ENCODE measurements at places on chromosomes 6 and 20.

DNA sequence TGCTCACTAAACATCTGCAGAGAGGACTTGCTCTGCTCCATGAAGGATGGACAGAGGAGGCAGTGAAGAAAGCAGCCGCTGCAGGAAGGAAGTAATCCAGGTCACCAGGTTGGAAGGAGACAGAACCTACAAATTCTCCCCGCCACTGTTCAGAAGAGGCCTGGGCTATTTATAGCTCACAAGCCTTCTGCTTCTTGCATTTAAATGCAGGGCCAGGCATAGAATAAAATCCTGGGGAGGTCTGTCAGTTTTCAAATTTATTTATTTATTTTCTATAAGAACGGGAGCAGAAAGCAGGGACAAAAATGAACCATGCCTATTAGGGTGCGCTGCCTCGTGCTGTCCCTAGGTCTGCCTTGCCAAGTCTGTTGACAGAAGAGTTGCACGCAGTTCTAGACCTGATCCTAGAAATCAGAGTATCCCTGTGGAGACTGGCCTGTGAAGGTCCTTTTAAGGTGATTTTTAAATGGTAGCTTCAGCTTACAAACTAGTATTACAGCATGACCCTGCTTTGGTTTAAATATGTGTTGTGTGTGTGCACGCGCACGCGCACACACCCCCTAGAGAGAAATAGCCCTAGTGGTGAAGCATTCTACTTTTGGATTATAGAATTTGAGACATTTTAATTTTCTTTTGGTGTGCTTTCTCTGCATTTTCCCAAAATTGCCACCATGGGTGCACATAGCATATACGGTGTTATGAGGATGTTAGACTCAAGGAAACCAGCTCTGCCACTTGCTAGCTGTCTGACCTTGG lies 19.5 kb downstream of the RIMS4 start:
- no peak for DNase-seq

DNA sequence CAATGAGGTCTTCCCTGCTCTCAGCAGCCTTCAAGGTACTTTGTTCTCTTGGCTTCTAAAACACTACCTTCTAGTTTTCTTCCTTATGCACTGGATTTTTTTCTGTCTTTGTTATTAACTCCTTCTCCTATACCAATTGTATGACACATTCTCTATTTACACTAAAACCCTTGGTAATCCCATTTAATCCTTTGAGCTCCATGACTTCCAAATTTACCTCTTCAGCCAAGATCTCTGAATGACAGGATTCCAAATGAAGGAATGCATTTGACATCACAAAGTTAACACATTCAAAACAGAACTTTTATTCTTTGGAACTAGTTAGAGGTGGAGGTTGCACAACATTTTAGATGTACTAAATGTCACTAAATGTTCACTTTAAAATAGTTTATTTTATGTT lies 86.6 kb upstream of the SAMD5 start:
- DNase-seq = no peak

GRCh38 chr6:70409216-70409615 lies 4.1 kb upstream of the FAM135A start:
- DNase-seq = no peak

- DNase-seq = no peak
Measured at GRCh38 chr6:35079311-35080000, 61.7 kb downstream of the TCP11 start.

DNA sequence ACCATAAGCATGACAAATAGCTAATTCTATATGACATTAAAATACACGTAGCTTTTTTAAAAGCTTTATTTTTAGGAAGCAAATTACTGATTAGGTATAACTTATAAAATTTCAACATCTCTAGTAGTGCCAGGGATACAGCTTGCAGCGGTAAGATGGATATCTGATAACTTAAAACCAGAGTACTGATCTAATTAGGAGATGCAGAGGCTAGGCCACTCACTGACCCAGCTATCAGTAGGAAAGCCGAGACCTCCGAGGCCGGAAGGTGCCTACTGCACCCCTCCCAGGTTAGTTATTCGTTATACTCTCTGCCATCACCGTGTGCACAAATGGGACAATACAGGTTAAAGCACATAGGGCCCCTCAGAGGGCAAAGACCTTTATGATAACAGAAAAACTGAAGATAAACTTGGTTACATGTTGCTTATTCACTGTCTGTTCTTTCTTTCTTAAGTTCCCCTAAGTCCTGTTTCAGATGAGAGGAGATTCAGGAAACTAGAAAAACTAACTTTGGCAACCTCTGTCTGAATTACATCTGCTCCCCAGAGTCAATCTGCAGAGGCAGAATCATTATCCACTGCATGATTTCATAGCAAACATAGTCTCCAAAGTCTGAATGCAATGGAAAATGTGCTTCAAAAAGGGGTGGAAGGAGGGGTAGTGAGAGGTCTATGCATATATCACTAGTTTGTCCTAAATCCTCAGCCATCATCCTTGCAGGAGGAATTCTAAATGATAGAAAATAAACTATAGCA lies 60.8 kb downstream of the RIPOR2 start:
- DNase-seq = no peak

DNA sequence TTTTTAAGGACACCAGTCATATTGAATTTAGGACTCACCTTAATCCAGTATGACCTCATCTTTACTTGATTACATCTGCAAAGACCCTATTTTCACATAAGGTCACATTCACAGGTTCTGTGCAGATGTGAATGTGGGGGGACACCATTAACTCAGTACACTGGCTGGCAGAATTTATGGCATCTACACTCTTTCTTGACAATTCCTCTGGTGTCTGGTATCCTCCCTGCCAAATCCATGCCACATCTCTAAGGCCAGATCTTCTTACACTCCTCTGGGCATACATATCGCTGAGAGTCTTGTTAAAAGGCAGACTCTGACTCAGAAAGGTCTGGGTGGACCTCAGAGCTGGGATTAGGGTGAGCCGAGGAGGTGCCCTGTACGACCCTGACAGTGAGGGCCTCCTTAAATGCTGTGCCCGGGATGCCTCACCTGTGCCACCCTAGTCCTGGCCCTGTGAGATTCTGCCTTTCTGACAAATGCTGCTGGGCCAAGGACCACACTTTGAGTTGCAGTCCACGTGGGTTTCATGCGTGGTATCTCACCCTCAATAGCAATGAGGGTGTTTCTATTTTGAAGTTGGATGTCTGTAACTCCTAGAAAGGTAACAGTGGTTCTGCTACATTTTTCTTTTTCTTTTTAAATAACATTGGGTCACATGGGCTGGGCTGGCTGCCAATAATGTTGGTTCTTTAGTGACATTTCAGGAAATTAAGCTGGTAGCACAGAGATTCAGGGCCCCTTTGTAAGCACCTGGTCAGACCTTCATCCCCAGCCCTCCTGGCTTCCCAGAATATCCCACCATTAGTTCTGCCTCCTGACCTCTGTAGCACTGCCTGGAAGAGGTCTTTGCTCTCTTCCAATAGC lies 17.2 kb upstream of the LRRN4 start:
- no peak for DNase-seq

- no peak for DNase-seq
Measured at GRCh38 chr6:41182069-41183034, 18.6 kb downstream of the TREML2 start.

GRCh38 chr6:63615590-63615989 lies 20.0 kb upstream of the PHF3 start:
- DNase-seq = no peak

GRCh38 chr20:18527836-18528235 lies 20.1 kb downstream of the SEC23B start:
- DNase-seq = no peak

- no peak for DNase-seq
Measured at GRCh38 chr6:34030831-34031624, 114.9 kb downstream of the GRM4 start.

GRCh38 chr6:138521790-138522189 lies 22.5 kb upstream of the NHSL1 start:
- DNase-seq = no peak

DNA sequence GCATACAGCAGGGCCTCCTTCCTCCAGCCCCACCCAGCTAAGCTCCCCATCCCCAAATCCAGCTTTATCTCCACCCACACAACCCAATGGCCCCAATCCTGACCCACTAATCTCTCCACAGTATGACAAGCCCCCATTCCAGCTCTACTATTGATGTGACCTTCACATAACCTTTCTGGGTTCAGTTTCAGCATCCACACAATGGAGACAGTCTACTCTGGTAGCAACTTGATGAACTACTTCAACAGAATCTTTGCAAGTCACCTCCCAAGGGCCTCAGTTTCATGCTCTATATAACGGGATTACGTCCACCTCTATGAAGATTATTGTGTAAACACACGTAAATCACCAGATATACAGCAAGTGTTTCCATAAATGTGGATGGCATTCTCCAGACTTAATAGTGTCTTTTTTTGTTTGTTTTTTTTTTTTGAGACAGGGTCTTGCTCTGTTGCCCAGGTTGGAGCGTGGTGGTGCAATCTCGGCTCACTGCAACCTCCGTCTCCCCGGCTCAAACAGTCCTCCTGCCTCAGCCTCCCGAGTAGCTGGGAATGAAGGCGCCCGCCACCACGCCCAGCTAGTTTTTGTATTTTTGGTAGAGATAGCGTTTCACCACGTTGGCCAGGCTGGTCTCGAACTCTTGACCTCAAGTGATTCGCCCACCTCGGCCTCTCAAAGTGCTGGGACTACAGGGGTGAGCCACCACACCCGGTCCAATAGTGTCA lies 1.4 kb downstream of the AHCY start:
- no peak for DNase-seq

- no peak for DNase-seq
Measured at GRCh38 chr6:12911427-12911826, 194.9 kb downstream of the PHACTR1 start.

DNA sequence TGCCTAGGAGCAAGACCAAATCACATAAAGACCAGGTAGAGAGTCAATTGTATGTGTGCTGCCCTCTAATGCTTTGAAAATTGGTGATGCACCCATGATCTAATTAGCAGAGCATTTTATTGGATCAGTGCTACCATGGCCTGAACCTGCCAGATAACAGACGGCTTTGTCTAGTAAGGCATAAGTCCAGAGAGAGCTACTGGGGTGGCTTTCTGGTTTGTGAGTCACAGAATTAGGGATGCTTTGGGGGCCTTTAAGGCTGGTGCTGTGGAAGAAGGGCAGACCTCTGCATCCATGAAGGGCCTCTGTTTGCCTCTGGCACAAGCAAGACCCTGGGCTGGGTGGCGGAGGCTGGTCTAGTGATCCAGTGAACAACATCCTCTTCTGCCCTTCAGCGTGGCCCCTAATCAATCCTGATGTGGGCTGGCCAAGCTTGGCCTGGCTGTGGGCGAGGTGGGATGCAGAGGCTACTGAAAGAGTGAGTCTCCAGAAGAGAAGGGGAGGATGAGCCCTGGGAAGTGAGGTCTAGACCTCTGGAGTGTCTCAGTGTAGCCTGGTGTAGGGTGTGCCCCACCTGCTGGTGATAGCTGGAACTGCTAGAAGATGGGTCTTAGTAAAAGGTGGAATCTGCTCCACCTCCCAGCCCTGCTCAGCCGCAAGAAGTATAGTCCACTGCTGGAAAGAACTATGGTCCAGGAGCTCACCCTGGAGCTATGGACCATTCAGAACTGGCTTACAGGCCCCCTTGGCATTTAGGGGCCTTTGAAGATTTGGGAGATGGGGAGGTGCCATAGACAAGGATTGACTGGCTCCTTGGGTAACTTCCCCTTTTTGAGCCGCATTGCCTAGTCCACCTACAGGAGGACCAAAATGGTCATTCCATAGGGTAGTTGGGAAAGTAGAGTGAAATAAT lies 36.7 kb upstream of the AAR2 start:
- peak; percentile 42 for DNase-seq

- no peak for DNase-seq
Measured at GRCh38 chr20:43669332-43669731, 2.4 kb downstream of the MYBL2 start.

- peak; percentile 41 for DNase-seq
Measured at GRCh38 chr6:170529839-170530469, 23.2 kb downstream of the PSMB1 start.

GRCh38 chr6:32173051-32173727 lies 2.7 kb downstream of the AGPAT1 start:
- no peak for DNase-seq

GRCh38 chr20:47225458-47225857 lies 131.0 kb downstream of the ZMYND8 start:
- no peak for DNase-seq

- no peak for DNase-seq
Measured at GRCh38 chr20:60804918-60805630, 447.0 kb upstream of the CDH4 start.

- DNase-seq = no peak
Measured at GRCh38 chr6:79384845-79385244, 150.4 kb upstream of the HMGN3 start.

DNA sequence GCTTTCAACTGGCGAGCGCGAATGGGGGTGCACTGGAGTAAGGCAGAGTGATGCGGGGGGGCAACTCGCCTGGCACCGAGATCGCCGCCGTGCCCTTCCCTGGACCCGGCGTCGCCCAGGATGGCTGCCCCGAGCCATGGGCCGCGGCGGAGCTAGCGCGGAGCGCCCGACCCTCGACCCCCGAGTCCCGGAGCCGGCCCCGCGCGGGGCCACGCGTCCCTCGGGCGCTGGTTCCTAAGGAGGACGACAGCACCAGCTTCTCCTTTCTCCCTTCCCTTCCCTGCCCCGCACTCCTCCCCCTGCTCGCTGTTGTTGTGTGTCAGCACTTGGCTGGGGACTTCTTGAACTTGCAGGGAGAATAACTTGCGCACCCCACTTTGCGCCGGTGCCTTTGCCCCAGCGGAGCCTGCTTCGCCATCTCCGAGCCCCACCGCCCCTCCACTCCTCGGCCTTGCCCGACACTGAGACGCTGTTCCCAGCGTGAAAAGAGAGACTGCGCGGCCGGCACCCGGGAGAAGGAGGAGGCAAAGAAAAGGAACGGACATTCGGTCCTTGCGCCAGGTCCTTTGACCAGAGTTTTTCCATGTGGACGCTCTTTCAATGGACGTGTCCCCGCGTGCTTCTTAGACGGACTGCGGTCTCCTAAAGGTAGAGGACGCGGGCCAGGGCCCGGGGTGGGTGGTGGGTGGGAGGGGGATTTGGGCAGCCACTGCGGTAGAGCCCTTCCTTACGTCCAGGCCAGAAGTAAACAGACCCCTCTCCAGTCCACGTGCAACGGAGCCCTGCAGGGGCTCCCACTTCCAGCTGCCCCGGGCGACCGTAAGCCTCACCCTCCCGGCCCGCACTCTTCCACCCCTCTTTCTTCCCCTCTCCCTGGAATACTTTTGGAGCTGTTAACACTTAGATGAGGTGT lies 998 bp downstream of the BMP2 start:
- no peak for DNase-seq

- DNase-seq = no peak
Measured at GRCh38 chr6:47938405-47938804, 156.6 kb downstream of the OPN5 start.

DNA sequence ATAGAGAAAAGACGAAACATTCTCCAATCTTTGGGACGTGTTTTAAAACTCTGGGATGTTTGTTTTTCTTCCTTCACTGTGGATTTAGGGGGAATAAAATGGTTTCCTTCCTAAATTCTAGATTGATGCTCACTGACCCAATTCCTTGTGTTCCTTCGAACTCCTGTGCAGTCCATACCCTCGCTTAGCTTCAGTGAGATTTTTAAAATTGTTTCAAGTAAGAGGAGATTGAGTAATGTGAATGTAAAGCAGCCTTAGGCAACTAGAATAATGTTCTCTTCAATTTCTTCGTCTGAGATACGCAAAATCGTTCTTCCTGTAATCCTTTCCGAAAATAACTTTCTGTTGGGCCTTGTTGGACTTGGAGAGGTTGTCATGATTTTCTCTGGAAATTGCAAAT lies 2.6 kb upstream of the VGLL2 start:
- no peak for DNase-seq
